ENCODE measurements at places on chromosomes 16 and 17.

- no peak for DNase-seq
Observed at GRCh38 chr16:10168258-10168657, 14.0 kb downstream of the GRIN2A start.

- DNase-seq, result no peak
Observed at GRCh38 chr17:18070861-18071340, 16.8 kb upstream of the DRG2 start.

DNA sequence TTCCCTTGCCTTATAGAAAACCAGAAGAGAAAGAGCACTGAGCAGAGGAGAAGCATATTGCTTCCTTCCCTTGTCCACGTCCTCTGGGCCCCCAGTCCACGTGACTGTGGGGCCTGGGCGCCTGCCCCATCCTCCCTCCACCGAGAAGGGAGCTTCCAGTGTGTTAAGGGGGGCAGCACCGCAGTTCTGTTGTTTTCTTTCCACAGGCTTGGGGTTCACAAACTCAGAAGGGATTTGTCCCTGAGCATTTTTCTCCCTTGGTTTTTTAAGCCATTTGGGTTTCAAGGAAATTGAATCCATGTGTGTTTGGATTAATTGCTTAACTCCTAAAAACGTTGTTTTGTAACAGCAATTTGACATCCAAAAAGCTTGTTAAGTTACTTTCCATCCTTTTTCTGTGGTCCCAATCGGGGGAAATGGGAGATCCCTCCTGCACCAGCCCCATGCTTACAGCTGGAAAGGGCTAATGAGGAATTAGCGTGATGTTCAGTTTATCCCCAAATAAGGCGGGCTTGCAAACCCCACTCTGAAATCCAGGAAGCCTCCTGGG lies 347.5 kb upstream of the TNRC6C start:
- DNase-seq, result no peak

GRCh38 chr17:33266116-33266515 lies 27.0 kb downstream of the ASIC2 start:
- DNase-seq, result no peak

- DNase-seq, result no peak
Observed at GRCh38 chr16:70465999-70466804, 11.8 kb downstream of the FCSK start.

Data from Caki2 (cell line).